ENCODE measurements at places on chromosomes 5 and 9.

DNA sequence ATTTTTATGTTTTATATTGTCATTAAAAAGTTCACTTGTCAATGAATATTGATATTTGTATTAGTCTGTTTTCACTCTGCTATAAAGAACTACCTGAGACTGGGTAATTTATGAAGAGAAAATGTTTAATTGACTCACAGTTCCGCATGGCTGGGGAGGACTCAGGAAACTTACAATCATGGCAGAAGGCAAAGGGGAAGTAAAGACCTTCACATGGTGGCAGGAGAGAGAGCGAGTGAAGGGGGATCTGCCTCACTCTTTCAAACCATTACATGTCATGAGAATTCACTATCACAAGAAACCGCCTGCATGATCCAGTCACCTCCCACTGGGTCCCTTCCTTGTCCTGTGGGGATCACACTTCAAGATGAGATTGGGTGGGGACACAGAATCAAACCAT lies 27.4 kb downstream of the SRD5A1 start:
- no peak for DNase-seq

- DNase-seq: no peak
Measured at GRCh38 chr5:36388288-36388687, 86.6 kb upstream of the RANBP3L start.

GRCh38 chr9:107620801-107621200 lies 131.2 kb upstream of the KLF4 start:
- no peak for DNase-seq

GRCh38 chr5:56783261-56783660 lies 32.1 kb upstream of the MAP3K1 start:
- DNase-seq: no peak

DNA sequence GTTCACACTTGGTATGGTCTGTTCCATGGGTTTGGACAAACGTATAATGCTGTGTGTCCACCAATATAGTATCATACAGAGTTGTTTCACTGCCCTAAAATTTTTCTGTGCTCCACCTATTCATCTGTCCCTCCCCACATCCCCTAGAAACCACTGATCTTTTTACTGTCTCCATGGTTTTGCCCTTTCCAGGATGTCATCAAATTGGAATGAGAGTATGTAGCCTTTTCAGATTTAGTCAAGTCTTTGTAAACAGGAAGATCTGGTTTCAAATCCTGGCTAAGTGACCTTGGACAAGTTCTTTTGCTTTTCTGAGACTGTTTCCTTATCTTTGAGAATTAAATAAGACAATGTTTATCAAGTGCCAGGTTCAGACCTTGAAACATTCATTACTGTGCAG lies 13.2 kb upstream of the LVRN start:
- no peak for DNase-seq

GRCh38 chr5:139147483-139148087 lies 50.6 kb downstream of the SIL1 start:
- DNase-seq: no peak

GRCh38 chr5:150762211-150762610 lies 3.4 kb upstream of the DCTN4 start:
- DNase-seq: no peak

DNA sequence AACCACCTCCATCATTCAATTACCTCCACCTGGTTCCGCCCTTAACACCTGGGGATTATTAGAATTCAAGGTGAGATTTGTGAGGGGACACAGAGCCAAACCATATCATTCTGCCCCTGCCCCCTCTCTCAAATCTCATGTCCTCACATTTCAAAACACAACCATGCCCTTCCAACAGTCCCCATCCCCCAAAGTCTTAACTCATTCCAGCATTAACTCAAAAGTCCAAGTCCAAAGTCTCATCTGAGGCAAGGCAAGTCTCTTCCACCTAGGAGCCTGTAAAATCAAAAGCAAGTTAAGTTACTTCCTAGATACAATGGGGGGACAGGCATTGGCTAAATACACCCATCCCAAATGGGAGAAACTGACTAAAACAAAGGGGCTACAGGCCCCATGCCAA lies 18.8 kb downstream of the PSIP1 start:
- no peak for DNase-seq

- DNase-seq: no peak
Measured at GRCh38 chr9:98793031-98793430, 3.3 kb downstream of the ANKS6 start.

- no peak for DNase-seq
Measured at GRCh38 chr9:73596321-73596720, 444.7 kb downstream of the ANXA1 start.

- DNase-seq: no peak
Measured at GRCh38 chr9:133779516-133780403, 41.6 kb upstream of the SARDH start.

- no peak for DNase-seq
Measured at GRCh38 chr5:136197462-136198142, 4.6 kb upstream of the SMIM32 start.

DNA sequence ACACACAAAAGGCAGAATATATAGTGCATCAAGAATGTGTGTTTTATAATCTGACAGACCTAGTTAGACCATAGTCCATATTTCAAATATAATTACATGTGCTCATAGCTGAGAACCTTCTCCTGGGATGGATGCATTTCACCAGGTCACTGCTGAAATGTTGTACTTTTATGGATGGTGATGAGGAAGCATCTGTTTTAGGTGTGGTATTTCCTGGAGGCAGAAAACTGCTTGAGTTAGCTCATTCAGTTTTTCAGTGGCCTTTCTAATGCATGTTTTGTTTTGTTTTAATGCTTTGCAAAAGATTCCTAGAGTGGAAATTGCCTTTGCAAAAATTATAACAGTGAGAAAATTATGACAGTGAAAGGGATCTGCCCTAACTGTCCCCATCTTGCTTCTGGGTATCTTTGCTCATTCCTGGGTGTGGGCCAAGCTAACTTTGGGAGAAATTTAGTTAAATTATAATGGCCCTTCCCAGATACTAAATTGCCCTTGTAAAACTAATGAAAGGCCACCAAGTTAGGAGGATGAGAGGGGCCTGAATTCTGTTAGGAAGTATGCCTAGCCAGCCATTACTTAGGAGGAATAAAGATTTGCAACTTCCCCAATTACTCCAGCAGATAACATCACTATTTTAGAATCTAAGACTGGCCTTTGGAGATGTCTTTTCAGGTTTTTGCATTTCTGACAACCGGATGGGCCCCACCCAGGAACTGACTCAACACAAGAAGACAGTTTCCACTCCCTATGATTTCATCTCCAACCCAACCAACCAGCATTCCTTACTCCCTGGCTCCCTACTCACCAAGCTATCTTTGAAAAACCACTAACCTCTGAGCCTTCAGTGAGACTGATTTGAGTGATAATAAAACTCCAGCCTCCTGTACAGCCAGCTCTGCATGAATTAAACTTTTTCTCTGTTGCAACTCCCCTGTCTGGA lies 7.0 kb upstream of the IL12B start:
- DNase-seq: no peak

GRCh38 chr5:134268919-134269318 lies 43.0 kb upstream of the PPP2CA start:
- no peak for DNase-seq

DNA sequence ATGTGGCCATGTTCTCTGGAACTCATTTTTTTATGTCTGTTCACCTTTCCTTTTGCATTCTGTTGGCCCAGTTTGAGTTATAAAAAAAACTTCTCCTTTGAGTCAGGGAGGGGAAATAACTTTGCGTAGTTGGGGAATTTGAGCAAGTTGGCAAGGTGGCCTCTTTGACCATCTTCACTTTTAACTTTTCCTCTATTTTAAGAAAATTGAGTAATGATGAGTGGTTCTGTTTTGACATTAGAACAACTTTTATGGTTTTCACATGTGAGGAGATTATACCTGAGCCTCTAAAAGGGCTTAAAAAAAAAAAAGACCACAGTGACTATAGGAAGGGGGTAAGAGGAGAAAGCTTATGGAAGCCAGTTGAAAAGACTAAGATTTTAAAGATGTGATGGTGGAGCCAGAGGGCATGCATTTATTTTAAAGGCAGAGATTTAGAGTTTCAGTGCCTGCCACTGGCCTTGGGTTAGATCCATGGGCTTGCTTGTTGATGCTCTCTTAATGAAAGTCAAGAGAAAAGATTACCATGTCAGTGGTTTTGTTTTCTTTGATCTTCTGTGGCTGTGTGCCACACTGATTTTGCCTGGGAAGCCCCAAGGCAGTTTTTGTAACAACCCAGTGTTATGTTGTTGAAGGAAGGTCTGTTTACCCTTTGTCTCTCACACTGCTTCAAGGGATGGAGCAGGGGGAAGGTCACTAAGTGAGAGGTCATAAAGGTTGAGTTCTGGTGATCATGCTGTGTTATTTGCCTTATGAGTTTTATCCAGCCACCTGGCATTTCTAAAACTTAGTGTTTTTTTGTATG lies 219.7 kb upstream of the CD180 start:
- no peak for DNase-seq

- DNase-seq: no peak
Measured at GRCh38 chr5:154164249-154164581, 26.3 kb upstream of the GALNT10 start.

- no peak for DNase-seq
Measured at GRCh38 chr9:118929287-118929686, 439.9 kb downstream of the BRINP1 start.

DNA sequence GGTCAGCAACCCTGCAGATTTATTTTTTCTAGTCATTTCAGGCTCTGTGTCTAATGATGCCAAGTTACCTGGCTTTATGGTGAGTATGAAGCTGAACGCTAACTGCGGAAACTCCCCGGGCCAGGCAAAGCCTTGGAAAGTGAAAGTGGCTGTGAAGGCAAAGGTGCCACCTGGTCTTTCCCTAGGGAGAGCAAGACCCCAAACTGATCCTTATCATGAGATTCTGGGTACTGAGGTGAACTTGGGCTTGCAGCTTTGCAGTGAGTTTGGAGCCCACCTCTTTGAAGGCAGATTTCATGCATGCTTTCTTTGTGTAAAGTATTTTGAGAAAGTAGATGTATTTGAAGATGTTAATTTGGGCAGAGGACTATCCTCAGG lies 63.3 kb downstream of the CARTPT start:
- DNase-seq: no peak

GRCh38 chr5:115857626-115858349 lies 16.1 kb downstream of the AP3S1 start:
- DNase-seq: no peak

DNA sequence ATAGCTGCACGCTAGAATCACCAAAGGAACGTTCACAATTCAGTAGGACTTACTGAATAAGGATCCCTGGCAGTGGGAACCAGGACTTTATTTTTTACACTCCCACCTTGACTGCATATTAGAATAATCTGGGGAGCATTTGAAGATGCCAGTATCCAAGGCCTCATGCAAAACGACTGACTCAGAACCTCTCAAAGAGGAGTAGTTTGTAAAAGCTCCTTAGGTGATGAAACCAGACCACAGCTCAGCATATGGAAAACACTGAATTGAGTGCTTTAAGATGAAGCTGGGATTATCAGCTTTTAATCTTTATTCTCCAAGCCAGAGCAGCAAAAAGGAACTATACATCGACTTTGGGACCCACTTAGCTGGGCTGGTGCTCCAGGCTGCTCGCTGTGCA lies 288.3 kb downstream of the MLLT3 start:
- no peak for DNase-seq

DNA sequence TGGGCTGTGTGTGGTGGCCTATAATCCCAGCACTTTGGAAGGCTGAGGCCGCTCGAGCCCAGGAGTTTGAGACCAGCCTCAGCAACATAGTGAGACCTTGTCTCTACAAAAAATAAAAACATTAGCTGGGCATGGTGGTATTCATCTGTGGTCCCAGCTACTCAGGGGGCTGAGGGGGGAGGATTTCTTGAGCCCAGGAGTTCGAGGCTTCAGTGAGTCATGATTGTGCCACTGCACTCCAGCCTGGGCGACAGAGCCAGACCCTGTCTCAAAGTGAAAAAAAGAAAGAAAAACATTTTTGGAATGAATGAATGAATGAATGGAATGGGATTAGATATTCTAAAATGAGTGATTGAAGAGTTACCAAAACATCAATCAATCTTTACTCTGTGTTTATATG lies 85.8 kb downstream of the FGF1 start:
- no peak for DNase-seq

- DNase-seq: no peak
Measured at GRCh38 chr5:87027570-87027969, 240.1 kb upstream of the RASA1 start.

DNA sequence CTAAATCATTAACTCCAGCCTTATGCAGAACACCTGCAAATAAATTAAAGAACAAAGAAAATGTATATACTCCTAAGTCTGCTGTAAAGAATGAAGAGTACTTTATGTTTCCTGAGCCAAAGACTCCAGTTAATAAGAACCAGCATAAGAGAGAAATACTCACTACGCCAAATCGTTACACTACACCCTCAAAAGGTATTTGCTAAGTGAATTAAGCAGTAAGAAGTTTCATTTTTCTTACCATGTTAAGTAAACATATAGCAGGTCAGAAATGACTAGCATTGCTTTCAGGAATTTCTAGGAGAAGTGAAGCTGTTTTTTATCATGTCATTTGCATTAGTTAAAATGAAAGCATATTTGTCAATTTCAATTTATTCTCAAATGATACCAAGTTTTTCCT lies 92.7 kb downstream of the MELK start:
- DNase-seq: no peak

GRCh38 chr5:68352166-68352565 lies 136.6 kb downstream of the PIK3R1 start:
- no peak for DNase-seq
